ENCODE measurements at places on chromosomes 4 and X.

DNA sequence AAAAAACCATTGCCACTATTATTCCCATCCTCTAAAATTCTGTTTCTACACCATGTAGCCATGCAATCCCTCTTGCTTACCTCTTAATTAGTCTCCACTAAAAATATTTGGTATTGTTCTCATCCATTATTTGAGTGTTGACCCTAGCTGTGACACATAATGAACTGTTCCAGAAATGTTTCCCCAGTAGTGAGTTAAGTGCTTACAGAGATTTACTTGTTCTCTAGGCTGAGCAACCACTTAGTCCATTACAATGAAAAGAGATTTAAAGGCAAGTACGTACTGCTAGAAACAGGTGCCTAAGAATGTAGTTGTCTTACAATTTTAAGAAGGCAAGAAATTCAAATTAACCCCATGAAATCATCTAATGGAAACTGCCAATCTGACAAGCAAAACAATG, 112.7 kb upstream of the PTPN13 start:
- DNase-seq: peak; percentile 59

- DNase-seq: no peak
Measured at GRCh38 chrX:120752431-120753082, 122.7 kb upstream of the C1GALT1C1 start.

DNA sequence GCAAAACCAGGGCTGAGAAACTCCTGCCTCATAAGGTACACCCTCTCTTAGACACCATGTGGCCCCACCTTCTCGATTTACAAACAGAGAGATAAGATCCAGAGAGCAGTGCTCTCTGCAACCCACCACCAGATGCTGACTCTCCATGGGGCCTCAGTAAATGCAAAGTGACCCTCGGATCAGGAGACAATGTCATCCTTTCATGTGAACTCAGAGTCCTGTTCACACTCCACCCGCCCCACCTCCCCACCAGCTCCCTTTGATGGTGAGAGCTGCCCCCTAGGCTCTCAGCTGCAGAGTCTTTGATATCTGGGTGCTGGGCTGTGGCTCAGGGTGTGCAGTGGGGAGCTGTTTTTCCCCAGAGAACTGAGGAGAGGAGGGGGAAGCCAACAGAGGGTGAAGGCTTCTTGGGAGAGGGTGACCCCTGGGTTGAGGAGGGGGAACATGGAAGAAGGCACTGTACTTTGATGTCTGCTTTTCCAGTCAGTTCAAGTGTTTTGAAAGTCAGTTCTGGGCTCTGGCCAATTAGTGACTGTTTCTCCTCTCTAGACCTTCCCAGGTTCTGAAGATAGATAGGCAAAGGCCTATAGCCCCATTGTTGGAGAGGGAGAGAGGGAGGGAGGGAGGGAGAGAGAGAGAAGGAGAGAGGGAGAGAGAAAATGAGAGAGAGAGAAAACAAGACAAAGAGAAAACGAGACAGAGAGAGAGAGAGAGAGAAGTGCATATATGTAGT, 88.2 kb downstream of the SCD5 start:
- DNase-seq: no peak

- DNase-seq: no peak
Measured at GRCh38 chr4:151314479-151314878, 10.9 kb downstream of the SH3D19 start.

GRCh38 chr4:36432586-36432985, 151.2 kb downstream of the DTHD1 start:
- no peak for DNase-seq

GRCh38 chr4:123342498-123342897, 54.1 kb upstream of the SPRY1 start:
- no peak for DNase-seq

- DNase-seq: no peak
Measured at GRCh38 chrX:53674581-53674980, 11.9 kb downstream of the HUWE1 start.

- no peak for DNase-seq
Measured at GRCh38 chr4:89469930-89470375, 162.4 kb upstream of the GPRIN3 start.

DNA sequence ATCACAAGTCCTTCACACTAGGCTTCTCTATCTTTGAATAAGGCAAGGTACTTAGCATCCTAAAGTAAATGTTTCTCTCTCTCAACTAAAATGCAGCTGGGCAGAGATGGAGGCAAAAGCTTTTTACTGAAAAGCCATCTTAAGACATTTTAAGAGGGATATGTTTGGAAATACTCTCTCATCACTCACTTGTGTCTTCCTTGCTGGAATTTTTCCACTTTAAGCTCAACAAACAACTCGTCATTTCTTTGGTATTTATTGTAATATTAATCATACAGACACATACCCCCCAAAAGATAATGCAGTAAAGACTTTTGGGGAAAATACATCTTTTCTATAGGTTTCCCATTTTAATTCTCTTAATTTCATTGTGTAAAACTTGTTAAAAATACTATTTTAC, 16.4 kb downstream of the MBNL3 start:
- DNase-seq: no peak

GRCh38 chr4:153159016-153159415, 45.2 kb upstream of the TRIM2 start:
- DNase-seq: no peak

DNA sequence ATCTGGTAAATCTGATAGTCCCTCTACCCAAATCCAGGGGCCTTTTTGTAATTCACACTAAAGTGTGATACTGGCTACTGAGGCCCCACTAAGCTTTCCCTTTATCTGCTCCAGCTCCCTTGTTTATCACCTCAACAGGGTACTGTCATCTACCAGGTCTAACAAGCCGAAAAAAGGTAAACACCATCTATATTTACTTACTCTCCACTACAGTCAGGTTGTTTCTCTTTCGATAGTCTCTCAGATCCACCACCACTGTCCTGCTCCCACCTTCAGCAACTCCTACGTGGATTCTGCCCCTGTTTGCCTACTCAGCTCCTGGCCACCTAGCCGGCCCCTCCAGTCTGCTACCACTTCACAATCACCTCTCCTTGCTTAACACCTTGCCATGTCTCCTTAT, 3.3 kb downstream of the ITIH6 start:
- no peak for DNase-seq

- DNase-seq: no peak
Measured at GRCh38 chr4:83046693-83047473, 11.9 kb downstream of the COPS4 start.

DNA sequence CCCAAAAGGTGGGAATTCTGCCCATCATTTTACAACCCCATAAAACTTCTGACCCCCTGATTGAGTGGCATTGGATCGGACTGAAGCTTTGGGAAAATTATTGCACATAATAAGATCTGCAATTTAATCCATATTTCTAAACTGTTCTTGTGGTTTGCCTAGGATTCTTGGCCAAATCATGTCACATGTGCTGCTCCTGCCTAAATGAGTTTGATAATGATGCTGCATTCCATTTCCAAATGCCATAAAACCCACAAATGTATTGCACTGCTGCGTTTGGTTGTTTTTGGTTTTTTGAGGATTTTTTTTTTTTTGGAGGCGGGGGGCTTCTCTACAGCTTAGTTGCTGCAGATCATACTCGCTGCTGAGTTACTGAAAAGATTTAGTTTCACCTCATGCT, 153.6 kb downstream of the QDPR start:
- DNase-seq: no peak

- DNase-seq: no peak
Measured at GRCh38 chr4:113582737-113583136, 178.8 kb downstream of the CAMK2D start.

- DNase-seq: no peak
Measured at GRCh38 chr4:119525005-119525749, 103.4 kb downstream of the PDE5A start.

DNA sequence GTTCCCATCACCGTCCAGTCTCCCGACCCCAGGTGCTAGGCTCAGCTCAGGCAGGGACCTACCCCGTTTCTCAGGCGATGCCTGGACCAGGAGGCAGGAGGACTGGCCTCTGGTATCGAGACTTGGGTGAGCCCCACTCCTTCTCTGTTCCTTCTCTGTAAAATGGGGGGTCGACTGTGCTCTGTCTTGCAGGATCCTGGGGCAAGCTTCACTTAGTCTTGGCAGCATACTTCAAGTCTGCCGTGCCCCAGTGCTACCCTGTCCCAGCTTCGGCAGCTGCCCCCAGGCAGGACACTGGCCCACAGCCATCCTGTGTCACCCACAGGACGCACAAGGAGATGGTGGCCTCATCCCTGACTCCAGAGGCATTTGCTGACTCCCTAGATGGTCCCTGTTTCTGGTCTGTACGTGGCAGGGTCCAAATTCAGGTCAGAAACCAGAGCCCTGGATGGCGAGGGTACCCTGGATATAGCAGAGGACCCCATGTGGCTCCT, 7.0 kb upstream of the HAUS7 start:
- no peak for DNase-seq

DNA sequence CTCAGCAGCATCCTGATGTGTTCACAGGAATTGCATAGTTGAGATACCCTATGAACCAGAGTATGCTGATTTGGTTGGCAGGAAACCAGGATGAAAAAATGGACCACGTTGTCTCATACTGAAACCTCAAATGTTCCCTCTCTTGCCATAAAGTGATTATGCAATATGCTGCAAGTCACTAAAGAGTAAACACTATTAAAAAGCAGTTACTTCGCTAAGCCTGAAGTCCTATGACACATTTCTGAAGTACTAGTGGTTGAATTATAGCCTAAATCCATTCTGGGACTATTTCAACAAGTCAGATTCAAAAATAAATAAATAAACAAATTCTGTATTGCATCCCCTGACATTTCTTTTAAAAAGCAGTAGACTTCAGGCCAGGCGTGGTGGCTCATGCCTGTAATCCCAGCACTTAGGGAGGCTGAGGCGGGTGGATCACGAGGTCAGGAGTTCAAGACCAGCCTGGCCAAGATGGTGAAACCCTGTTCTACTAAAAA, 106.0 kb upstream of the NAP1L5 start:
- DNase-seq: no peak

DNA sequence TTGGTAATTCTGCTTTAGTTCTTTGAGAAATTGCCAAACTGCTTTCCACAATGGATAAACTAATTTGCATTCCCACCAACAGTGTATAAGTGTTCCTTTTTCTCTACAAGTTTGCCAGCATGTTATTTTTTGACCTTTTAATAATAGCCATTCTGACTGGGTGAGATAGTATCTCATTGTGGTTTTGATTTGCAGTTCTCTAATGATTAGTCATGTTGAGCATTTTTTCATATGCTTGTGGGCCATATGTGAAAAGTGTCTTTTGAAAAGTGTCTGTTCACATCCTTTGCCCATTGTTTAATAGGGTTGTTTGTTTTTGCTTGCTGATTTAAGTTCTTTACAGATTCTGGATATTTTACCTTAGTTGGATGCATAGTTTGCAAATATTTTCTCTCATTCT, 25.9 kb downstream of the ENPEP start:
- no peak for DNase-seq

DNA sequence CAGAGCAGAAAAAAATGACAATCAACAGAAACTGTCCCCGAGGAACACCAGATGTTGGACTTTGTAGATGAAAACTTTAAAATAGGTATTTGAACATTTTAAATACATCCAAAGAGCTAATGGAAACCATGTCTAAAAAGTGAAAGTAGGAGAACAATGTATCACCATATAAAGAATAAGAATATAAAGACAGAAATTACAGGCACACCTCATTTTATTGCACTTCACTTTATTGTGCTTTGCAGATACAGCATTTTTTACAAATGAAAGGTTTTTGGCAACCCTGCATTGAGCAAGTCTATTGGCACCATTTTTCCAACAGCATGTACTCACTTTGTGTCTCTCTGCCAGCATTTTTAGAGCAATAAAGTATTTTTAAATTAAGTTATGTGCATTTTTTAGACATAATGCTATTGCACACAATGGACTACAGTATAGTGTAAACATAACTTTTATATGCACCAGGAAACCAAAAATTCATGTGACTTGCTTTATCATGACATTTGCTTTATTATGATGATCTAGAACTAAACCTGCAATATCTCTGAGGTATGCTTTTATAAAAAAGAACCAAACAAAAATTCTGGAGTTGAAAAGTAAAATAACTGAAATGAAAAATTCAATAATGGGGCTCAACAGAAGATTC, 212.4 kb upstream of the CASK start:
- no peak for DNase-seq

GRCh38 chr4:6963139-6963611, 53.5 kb downstream of the TBC1D14 start:
- DNase-seq: no peak

- DNase-seq: no peak
Measured at GRCh38 chr4:4659871-4660651, 118.2 kb upstream of the STX18 start.

- DNase-seq: no peak
Measured at GRCh38 chr4:127793528-127793927, 11.4 kb downstream of the HSPA4L start.

GRCh38 chr4:138113819-138114400, 128.2 kb downstream of the SLC7A11 start:
- DNase-seq: no peak

DNA sequence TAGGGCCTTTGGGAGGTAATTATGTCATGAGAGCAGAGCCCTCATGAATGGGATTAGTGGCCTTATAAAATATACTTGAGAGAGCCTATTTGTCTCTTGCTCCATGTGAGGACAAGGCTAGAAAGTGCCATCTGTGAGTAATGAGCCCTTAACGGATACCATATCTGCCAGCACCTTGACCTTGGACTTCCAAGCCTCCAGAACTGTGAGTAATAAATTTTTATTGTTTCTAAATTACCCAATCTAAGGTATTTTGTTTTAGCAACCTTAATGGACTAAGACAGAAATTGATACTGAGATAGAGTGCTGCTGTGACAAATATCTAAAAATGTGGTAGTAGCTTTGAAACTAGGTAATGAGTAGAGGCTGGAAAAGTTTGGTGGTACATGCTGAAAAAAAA, 285.0 kb upstream of the DIPK2B start:
- DNase-seq: no peak

DNA sequence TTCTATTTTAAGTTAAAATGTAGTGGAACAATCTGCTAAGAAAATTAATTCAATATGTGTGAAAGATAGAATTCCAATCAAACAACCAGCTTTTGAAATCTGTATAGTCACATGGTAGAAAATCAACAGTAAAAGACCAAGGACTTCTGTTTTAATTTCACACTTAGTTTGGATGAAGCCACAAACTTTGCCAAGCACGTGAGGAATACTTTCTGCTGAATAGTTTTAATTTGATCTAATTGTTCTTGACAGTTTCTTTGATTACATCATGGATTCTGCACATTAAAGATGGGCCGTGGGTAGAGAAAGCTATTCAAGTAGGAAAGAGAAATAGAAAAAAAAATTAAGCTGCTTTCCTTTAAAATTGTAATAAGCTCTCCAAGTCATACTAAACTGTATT, 137.9 kb upstream of the FAM241A start:
- DNase-seq: no peak

DNA sequence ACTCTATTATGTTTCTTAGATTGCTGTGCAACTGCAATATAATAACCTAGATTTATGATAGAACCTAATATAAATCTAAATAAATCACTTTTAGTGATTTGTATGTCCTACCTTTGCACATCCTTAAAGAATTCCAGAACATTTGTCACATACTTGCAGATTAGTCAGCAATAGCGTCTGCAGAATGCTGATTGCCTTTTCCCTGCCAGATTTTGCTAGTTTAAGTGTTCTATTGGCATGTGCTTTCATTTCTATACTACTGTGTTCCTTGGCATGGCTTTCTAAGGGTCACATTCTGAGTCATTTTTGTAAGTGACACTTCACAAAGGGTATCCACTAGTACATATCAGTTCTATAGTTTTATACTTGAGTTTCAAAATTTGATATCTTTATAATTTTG, 303.1 kb upstream of the GIMD1 start:
- no peak for DNase-seq

- no peak for DNase-seq
Measured at GRCh38 chr4:179843370-179843769, 2399.8 kb upstream of the TENM3 start.

- DNase-seq: no peak
Measured at GRCh38 chr4:10275696-10276095, 159.1 kb upstream of the WDR1 start.

- no peak for DNase-seq
Measured at GRCh38 chr4:1559896-1560650, 124.0 kb downstream of the FAM53A start.

Measured in NCI-H2227 treated with DMSO at 0.1 percent for 48 hours (cell line).